ENCODE measurements at places on chromosomes 16 and 17.

DNA sequence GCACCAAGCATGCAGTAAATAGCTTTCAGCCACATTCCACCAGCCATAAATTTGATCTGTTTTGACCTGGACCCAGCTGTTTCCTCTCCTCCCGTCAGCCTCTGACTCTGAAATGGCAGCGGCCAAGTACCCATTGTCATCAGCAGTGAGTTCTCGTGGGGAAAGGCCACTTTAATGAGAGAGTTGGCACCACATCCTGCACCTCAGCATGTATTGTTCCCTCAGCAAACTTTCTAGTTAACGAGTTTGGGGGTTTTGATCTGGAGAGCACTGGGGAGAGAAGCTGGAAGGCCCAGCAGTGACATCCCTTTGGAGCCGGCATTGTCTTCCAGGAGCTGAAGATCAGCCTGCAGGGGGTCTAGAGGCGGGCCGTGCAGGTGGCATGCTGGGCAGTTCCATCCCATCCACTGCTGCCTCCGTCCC lies 84.9 kb downstream of the RPA1 start:
- no peak for DNase-seq

DNA sequence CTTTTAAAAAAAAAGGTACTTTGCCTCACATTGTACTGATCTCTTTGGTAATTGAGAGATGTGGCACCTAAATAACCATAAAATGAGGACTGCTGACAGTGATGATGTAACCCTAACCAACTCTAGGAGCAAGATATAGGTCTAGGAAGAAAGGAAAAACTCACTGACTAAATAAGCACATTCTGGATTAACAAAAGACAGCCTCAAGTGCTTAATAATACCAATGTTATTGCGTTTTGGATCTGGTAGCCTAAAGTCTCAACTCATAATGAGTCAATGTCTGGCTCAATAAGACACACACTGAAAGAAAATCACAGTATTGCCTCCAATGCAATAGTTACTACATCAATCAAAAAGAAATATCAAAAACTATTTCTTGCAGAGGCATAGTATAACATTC lies 3.0 kb downstream of the ERN1 start:
- no peak for DNase-seq

GRCh38 chr17:14078027-14078426 lies 8.7 kb downstream of the COX10 start:
- no peak for DNase-seq

DNA sequence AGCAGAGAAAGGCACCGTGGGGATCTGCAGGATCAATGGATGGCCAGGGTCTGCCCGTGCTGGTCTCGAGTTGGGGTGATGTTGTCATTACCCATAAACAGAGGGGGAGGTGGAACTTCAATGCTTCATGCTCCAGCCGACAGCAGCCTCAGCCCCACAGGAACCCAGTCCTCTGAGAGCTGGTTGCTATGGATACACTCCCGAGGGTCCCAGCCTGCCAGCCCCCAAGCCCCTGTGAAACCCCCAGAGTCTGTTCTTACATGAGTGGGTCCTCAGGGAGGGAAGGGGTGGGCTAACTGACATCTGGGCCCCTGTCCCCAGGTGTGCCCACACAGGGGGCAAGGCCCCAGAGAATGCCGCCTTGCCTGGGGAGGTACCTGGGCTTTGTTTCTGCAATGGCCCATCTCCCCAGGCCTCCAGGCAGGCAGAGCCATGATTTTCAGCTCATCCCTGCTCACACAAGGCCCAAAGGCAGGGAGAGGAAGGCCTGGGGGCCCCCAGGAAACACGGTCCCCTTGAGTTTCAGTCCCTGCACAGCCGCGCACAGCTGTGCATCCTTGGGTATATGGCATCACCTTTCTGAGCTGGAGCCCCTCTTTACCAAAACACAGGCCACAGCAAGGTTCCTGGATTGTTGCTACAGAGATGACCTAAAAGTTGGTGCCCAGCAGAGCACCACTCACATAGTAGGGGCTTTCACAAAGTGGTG lies 223.7 kb downstream of the ZNF423 start:
- no peak for DNase-seq

DNA sequence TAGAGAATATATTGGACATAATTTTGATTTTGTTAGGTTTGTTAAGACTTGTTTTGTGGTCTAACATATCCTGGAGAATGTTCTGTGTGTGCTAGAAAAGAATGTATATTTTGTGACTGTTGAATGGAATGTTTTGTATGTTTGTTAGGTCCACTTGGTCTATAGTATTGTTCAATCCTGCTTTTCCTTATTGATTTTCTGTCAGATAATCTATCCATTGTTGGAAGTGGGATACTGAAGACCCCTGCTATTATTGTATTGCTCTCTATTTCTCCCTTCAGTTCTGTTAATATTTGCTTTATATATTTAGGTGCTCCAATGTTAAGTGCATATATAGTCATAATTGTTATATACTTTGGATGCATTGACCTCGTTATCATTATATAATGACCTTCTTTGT lies 33.0 kb upstream of the NKD1 start:
- DNase-seq = no peak

- no peak for DNase-seq
Observed at GRCh38 chr17:33385713-33386112, 92.6 kb upstream of the ASIC2 start.

GRCh38 chr16:54239456-54239855 lies 47.1 kb downstream of the IRX3 start:
- no peak for DNase-seq

GRCh38 chr17:61260071-61260797 lies 139.4 kb upstream of the TBX2 start:
- DNase-seq = no peak

- peak; percentile 21 for DNase-seq
Observed at GRCh38 chr16:85917959-85918358, 19.0 kb downstream of the IRF8 start.

GRCh38 chr17:3827124-3827773 lies 18.8 kb downstream of the NCBP3 start:
- peak; percentile 71 for DNase-seq

DNA sequence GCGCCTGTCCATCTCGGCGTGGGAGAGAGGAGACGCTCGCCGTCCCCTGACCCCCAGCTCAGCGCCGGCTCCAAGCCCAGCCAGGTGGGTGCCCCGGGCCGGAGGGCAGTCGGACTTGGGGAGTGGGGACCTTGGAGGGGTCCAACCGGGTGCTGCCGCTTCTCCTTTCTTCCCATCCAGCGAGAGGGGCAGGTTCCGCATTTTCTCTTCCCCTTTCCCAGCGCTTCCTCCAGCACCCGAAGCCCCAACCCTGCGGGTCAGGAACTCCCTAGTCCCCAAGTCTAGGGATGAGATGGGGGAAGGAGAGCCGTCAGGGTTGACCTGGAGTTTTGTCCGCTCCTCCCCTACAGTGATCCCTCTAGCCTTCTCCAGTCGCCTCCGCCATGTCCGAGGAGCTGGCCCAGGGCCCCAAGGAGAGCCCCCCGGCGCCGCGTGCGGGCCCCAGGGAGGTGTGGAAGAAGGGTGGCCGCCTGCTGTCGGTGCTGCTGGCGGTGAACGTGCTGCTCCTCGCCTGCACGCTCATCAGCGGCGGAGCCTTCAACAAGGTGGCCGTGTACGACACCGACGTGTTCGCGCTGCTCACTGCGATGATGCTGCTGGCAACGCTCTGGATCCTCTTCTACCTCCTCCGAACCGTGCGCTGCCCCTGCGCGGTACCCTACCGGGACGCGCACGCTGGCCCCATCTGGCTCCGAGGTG lies at the start of gene OTOP2:
Gene OTOP2 (plus strand): TSS at position 24 of the 699 bp plus-strand sequence. CDS start 360 bp downstream, at position 384.
- no peak for DNase-seq

GRCh38 chr17:80424878-80425765 lies 10.2 kb downstream of the ENDOV start:
- DNase-seq = no peak
